Stimulated activated CD8-positive, alpha-beta memory T cell treated with anti-CD3 and anti-CD28 coated beads, Interleukin-4, amount 100 ng/mL, for 1 hour (primary cell): ENCODE measurements at places on chromosomes 4 and X.

DNA sequence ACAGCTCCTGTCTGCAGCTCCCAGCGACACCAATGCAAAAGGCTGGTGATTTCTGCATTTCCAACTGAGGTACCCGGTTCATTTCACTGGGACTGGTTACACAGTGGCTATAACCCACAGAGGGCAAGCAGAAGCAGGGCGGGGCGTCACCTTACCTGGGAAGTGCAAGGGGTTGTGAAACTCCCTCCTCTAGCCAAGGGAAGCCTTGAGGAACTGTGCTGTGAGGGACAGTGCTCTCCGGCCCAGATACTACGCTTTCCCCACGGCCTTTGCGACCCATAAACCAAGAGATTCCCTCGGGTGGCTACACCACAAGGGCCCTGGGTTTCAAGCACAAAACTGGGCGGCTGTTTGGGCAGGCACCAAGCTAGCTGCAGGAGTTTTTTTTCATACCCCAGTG, 218.9 kb downstream of the PPP3CA start:
- no peak for DNase-seq

DNA sequence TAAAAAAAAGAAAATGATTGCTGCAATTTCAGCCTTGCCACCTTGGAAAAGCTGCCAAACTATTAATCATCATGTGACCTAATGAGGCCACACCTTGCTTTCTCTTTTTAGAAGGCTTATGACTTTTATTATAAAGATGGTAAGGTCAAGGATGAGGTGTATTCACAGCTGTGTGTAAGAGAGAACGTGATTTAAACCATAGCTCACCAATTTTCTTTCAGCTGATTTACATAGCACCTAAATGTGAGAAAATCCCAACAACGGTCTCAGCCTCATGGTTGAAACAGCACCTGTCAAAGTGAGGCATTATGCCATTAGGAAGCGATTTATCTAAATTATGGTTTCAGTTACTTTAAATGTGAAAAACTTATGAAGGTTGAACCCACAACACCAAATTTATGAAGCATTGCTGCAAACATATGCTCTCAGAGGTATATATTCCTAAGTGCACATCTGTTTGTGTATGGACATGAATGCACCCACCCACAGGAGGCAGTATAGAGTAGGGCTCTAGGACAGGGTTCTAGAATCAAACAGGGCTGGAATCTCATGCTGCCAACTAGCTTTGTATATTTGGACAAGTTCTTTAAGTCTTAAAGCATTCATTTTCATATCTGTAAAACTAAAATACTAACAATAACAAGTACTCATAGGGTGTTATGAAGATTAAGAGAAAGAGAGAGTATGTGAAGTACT, 40.7 kb downstream of the ANXA3 start:
- no peak for DNase-seq

DNA sequence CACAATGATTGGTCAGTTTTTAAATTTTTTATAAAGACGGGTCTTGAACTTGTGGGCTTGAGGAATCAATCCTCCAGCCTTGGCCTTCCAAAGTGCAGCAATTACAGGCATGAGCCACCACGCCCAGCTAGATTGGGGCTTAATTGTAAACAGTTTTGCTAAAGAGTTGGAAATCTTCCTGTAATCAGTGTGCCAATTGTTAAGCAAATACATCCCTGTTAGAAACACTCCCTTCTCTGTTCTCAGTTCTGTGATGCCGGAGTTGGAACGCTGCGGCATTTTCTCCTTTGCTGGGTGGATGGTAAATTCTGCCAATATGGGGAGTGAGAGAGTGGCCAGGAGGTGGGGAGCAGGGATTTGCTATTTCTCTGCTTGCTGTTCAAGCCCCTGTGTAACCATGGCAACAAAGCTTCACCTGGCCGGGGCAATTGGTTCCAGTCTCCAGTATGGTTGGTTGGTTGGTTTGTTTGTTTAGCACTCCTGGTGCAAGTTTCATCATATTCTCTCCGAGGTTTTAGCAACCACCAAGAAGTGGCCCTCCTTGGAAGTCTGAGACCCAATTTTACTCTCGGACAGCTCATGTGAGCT, 3.0 kb upstream of the SPATA4 start:
- DNase-seq = no peak

GRCh38 chr4:81828991-81829390, 357.3 kb upstream of the RASGEF1B start:
- DNase-seq = no peak

- no peak for DNase-seq
Observed at GRCh38 chrX:19720236-19720635, 167.2 kb downstream of the SH3KBP1 start.

DNA sequence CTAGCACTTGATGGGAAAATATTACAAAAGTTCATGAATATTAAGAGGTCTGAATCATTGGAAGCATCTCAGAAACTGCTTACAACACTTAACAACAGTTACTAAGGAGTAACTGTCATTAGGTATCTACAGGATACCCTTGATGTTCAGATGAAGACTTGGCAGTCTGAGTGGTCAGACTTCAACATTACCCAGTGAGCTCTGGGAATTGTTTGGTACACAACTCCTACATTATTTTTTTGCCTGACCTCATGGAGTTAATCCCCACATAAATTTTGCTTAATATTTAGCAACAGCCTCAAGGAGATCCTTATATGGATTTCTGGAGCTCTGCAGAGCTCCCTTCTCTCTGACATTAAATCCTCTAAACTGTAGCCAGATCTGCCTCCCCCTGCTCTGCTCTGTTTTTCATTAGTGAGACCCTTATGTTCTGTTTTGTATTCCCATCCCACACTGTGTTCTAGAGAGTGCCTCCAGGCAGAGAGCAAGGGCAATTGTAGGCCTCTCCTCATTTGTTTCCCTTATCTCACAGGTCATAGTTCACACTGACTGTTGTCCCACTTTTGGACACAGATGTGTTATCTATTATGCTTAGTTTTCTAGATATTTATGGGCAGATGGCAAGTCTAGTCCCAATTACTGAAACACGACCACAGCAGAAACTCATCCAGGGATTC, 368.8 kb downstream of the GASK1B start:
- no peak for DNase-seq

GRCh38 chr4:22237846-22238494, 277.9 kb downstream of the ADGRA3 start:
- no peak for DNase-seq
